Hair follicle dermal papilla cell (primary cell): ENCODE measurements at places on chromosomes 1 and 21. TPM values are rescaled to one million over a fixed set of nuclear protein-coding genes. Genes with fewer than 3 reads are reported as not detected.

The ATP1A2 gene
- total RNA-seq = not detected in 2 replicates

The CYP4A11 gene
- total RNA-seq = not detected in 2 replicates

The COL8A2 gene
- total RNA-seq = 38.0 and 39.0 TPM in 2 replicates

The KIF26B gene
- total RNA-seq = 74.8 and 81.5 TPM in 2 replicates

The OR2T3 gene
- not detected in 2 replicates for total RNA-seq

The TFAP2E gene
- total RNA-seq = 0.32 and 0.61 TPM in 2 replicates

The NHLH1 gene
- total RNA-seq = 0.12 and 0.16 TPM in 2 replicates

The HSD3B1 gene
- not detected in 2 replicates for total RNA-seq

The PTPN7 gene
- not detected in 2 replicates for total RNA-seq

The TNN gene
- under 0.01 TPM in 1 of 2 replicates, not detected in the other for total RNA-seq

The FCER1G gene
- 0.97 TPM in 1 of 2 replicates, not detected in the other for total RNA-seq

The ITGB2 gene
- total RNA-seq = 2.1 and 3.4 TPM in 2 replicates

The RGS8 gene
- 0.16 TPM in 1 of 2 replicates, not detected in the other for total RNA-seq

The ERO1B gene
- 5.7 and 6.3 TPM in 2 replicates for total RNA-seq

The MROH9 gene
- 0.36 TPM in 1 of 2 replicates, not detected in the other for total RNA-seq

The ATP6V1G3 gene
- total RNA-seq = not detected in 2 replicates

The LDLRAD1 gene
- not detected in 2 replicates for total RNA-seq

The C1orf52 gene
- total RNA-seq = 12.4 and 17.4 TPM in 2 replicates

The CYYR1 gene
- total RNA-seq = 3.6 and 9.7 TPM in 2 replicates

The C1orf185 gene
- total RNA-seq = not detected in 2 replicates
